IPS DF 6.9 (cell line): ENCODE measurements at places on chromosomes 3 and 15.
A peak's percentile ranks its signal among the peaks of the same experiment; 100 is the strongest.

GRCh38 chr3:15271030-15271429, 61.4 kb downstream of the SH3BP5 start:
- no peak for DNase-seq

- DNase-seq = no peak
Observed at GRCh38 chr3:33006571-33007286, 55.3 kb downstream of the CCR4 start.

- no peak for DNase-seq
Observed at GRCh38 chr3:131402391-131403039, 20.9 kb downstream of the NUDT16 start.

- no peak for DNase-seq
Observed at GRCh38 chr3:11717301-11717700, 73.6 kb upstream of the VGLL4 start.

- no peak for DNase-seq
Observed at GRCh38 chr3:192284443-192285072, 442.8 kb downstream of the FGF12 start.

- no peak for DNase-seq
Observed at GRCh38 chr3:58490860-58491501, 915 bp upstream of the KCTD6 start.

DNA sequence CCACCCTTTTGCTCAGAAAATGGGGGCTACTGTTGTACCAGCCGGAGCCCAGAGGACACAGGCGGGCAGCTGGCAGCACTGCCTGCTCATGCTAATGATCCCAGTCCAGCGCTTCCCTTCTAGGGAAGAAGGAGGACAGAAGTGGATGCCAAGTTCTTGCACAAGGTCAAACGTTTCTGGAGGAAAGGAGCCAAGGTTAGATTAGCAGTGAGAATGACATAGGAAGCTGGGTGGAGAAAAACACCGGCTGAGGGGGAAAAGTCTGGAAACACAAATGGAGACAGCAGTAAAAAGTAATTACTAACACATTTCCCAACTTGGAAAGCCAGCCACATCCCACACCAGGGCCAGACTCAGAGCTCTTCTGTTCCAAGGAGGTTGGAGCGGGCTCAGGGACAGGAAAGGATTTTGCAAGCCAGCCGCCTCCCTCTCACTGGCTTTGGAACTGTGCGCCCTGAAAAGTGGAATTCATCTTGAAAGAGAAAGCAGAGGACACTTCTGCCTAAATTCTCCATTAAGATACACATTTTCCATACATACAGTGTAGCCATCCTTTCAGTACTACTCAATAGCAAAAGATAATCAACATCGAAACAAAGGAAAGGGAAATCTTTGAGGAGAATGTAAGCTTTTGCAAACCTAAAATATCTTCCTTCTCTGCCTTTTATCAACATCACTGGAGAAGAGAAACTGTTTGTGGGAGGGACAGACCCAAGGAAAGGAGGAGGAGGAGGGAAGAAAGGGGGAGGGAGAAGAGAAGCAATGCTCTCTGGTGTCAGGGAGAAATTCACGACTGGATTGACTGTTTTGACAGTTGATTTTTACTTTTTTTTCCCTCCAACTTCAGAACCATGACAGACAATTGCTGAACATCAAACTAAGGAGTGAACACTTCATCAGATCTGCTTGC, 133.6 kb downstream of the CD47 start:
- no peak for DNase-seq

DNA sequence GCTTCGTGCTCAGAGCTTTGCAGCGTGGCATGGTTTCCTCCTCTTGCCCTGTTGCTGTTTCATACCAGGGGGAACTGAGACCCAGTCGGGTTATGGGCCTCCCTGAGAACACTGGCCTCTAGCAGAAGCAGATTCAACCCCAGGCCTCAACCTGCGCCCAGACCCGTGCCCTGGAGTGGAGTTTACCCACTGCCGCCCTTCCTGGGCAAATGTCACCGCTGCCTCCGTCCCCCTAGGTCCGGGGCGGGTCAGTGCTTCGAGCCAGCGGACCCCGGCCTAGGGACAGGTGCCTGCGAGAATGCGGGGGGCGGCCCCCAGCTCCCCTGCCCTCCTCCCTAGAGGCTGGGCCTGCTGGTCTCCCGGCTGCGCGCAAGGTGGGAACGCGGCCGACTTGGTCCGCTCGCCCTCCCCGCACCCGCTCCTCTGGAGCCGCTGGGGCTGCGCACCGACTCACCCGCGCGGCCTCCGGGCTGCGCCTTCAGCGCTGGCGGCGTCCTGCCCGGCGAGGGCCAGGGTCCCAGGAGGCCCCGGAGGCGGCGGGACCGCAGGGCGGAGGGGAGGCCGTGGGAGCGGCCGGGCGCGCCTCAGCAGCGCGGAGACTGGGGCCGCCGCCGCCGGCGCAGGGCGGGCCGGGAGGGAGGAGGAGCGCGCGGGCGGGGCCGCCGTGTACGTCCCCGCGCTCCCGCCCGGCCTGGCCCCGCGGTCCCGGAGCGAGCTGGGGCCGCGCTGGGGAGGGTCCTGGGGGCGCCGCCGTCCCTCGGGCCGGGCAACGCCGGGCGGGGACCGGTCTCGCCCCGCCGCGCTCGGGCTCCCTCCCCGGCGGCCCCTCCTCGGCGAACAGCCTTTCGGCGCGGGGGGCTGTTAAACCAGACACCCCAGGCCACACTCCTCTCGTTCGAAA, at the start of gene PIGZ:
TSS of gene PIGZ (minus strand) at position 601 of the 901 bp plus-strand sequence. CDS start 16,802 bp downstream, outside the sequence.
- DNase-seq = no peak

DNA sequence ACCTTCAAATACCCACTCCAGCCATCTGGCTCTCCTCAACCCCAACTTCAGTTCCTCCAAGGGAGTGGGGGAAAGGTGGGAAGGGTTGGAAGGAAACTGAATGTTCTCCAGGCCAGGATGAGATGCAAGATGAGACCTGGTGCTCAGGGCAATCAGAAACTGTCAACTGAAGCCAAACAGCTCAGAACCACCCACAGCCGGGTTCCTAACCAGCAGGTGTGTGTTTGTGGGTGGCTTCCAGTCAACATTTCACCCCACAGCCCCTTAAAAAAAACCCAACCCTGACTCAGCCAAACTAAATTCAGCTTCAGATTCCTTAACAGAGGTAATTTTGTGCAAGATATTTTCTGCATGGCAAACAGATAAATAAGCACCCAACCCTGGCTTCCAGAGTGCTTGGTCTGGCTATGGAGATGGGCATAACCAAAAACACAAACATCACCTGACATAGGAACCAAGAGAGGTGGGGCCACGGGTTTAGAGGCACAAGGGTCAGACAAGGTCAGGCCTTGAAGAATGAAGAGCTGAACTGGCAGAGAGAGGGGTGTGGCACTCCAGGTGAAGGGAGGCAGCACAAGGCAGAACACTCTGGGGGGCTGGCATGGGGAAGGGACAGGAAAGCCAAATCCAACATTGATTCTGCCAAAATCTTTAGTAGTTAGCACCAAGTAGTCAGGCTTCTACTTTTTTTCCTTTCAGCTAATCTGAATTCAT, 34.7 kb downstream of the ZNF445 start:
- no peak for DNase-seq

DNA sequence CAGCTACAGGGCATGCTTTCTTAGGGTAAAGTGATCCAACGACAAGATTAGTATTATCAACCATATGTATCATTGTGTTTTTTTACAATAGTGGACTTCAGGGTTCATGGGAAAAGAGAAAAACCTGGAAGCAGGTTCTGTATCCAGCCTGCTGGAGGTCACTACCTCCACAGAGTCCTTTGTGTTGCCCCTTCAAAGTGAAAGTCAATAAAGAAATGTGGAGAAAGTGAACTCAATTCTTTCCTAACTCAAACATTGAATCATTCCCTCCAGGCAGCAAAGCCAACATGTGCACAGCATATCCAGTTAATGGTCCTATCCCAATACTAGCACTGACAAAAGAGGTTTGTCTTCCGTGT, 45.4 kb downstream of the FGF7 start:
- DNase-seq = no peak

DNA sequence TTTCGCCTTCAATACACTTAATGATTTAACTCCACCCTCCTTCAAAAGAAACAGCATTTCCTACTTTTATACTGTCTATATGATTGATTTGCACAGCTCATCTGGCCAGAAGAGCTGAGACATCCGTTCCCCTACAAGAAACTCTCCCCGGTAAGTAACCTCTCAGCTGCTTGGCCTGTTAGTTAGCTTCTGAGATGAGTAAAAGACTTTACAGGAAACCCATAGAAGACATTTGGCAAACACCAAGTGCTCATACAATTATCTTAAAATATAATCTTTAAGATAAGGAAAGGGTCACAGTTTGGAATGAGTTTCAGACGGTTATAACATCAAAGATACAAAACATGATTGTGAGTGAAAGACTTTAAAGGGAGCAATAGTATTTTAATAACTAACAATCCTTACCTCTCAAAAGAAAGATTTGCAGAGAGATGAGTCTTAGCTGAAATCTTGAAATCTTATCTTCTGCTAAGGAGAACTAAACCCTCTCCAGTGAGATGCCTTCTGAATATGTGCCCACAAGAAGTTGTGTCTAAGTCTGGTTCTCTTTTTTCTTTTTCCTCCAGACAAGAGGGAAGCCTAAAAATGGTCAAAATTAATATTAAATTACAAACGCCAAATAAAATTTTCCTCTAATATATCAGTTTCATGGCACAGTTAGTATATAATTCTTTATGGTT, at the start of gene CCR5:
TSS of gene CCR5 (plus strand) at position 108 of the 680 bp plus-strand sequence. CDS start 1,957 bp downstream, outside the sequence.
- DNase-seq = no peak

- DNase-seq = no peak
Observed at GRCh38 chr3:57006949-57007419, 53.5 kb upstream of the SPATA12 start.

GRCh38 chr3:191094057-191094845, 104.8 kb upstream of the OSTN start:
- DNase-seq = no peak

GRCh38 chr3:84772841-84773240, 185.9 kb upstream of the CADM2 start:
- peak; percentile 4 for DNase-seq

DNA sequence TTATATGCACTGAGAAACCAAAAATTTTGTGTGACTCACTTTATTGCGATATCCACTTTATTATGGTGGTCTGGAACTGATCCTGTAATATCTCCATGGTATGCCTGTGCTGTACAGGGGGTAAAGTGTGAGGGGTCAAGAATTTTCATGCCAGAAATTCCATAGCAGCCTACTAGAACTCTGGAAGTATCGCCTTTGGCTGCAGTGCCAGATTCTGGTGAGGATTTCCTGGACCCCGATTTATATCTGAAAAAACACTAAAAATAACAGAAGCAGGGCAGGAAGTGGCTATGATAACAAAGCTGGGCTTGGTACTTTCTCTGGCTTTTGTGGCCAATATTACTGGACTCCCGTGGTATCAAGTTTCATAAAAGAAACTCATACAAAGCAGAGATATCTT, 36.4 kb downstream of the CCDC80 start:
- DNase-seq = no peak

DNA sequence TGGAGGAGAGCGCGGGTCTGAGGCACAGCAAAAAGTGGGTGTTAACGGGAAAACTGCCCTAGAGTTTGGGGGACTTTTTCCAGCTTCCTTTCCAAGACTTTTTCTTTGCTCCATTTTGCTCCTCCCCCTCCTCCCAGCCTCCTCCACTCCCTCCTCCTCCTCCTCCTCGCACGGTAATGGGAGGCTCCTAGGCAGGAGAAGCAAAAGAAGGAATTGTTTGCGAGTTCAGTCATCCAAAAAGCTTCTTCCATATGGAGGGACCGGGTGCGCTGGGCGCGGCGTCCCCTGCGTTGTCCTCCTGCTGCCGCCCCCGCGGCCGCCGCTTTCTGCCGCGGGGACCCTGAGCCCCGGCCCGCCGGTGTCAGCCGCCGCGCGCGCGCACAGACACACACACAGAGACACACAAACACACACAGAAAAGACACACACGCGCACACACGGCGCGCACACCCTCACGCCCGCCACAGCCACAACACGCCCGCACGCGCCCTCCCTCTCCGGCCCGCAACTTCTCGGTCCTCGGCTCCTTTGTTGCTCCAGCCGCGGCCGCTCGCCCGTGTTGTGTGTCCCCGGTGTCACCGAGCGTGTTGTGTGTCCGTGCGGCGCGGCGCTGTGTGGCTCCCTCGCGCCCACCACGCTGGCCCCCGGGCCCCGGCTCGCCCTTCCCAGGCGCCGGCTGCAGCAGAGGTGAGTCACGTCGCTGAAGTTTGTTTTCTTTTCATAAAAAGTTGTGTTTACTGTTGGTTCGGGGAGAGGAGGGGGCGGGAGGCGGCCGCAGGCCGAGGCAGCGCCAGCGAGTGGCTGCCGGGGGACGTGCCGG, at the start of gene BOC:
TSS of gene BOC (plus strand) at position 228 of the 820 bp plus-strand sequence. CDS start 38,246 bp downstream, outside the sequence.
- no peak for DNase-seq

- DNase-seq = no peak
Observed at GRCh38 chr3:110901536-110901935, 170.1 kb upstream of the NECTIN3 start.

DNA sequence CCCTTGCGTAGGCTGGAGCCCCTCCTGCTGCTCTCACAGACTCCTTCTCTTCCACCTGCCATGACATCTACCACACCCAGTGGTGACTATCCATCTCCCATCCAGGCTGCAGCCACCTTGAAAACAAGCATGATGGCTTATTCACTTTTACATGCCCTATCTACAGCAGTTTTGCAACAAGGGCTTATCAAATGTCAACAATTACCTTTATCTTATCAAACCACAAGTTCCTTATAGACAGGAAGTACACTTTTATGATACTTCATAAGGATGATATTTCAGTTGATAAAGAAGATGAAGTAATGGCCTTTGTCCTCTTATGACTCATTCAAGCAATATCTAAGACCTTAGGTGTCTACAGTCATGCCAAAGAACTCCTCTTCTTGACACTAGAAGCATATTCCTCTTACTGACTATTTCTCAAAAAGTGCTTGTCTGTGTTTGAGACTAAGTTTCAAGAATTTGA, 125.3 kb upstream of the SPRED1 start:
- no peak for DNase-seq

DNA sequence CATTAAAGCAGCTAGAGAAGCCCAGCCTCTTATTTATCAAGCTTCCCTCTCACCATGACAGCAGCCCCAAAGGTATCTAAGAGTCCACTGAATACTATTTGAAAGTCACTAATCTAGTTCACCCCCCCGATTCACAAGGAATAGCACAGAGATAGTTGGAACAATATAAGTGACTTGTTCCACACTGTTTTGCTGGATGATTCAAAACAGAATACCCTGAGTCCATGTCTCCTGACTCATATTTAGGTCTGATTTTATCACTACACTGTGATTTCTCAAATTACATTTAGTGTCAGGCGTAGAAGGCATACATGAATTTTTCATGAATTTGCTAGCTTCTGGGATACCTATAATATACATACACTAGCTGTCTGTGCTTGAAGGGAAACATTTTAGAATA, 18.7 kb upstream of the EOGT start:
- no peak for DNase-seq

DNA sequence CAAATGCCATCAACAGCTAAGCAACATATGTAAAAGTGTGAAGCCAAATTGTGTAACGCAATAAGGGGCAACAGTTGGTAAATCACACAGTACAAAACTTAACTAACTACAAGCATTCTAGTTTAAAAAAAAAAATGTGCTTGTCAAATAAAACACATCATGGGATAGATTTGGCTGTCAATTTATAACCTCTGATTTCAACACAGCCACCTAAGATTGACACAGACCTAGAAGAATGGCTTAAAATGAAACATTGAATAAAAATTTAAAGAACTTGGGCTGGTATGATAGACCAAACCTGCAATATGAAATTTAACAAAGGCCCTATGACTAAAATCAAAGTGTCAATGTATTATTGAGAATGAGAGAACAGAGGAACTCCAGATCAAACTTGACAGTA, 148.4 kb downstream of the NR1I2 start:
- DNase-seq = no peak

GRCh38 chr15:69225355-69226022, 65.1 kb downstream of the GLCE start:
- DNase-seq = no peak

- DNase-seq = no peak
Observed at GRCh38 chr3:182808041-182808770, 14.9 kb downstream of the ATP11B start.
